ENCODE measurements at places on chromosomes 1 and 21. TPM values are rescaled to one million over a fixed set of nuclear protein-coding genes. Genes with fewer than 3 reads are reported as not detected.

FAM151A gene
- not detected for total RNA-seq

MAP1LC3C gene
- total RNA-seq, result 4.2 TPM

GBP7 gene
- total RNA-seq, result not detected

HNRNPU gene
- 348 TPM for total RNA-seq

C1orf94 gene
- not detected for total RNA-seq

PEF1 gene
- 282 TPM for total RNA-seq

OR2G6 gene
- total RNA-seq, result not detected

CFAP74 gene
- total RNA-seq, result not detected

FCRL4 gene
- total RNA-seq, result not detected

NTMT2 gene
- total RNA-seq, result not detected

KIF17 gene
- 11.5 TPM for total RNA-seq

ERMAP gene
- total RNA-seq, result 23.7 TPM

NBPF20 gene
- 1.9 TPM for total RNA-seq

SHCBP1L gene
- total RNA-seq, result not detected

DNA sequence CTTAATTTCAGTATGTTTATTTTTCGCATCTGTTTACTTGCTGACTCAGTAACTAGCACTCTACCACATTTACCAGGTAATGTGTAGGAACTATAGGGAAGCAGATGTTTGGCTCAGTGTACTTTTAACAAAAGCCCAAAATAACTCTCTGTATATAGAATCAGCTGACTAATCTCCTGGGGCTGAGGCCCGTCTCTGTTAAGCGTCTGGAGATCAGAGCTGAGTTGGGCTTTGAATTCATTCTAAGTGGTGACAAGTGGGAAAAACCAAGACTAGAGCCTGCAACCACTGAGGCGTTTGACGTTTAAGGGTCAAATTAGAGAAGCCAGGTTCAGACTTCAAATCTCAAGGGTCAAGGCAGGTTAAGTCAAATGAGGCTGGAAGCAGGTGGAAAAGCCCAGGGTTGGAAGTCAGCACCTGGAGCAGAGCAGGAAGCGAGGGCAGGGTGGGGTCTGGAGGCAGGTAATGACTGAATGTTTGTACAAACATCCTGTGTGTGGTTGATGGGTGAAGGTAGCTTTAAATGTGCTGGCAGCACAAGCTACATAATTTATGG, 56.8 kb upstream of the LYST start:
- peak; percentile 29 for DNase-seq

DNA sequence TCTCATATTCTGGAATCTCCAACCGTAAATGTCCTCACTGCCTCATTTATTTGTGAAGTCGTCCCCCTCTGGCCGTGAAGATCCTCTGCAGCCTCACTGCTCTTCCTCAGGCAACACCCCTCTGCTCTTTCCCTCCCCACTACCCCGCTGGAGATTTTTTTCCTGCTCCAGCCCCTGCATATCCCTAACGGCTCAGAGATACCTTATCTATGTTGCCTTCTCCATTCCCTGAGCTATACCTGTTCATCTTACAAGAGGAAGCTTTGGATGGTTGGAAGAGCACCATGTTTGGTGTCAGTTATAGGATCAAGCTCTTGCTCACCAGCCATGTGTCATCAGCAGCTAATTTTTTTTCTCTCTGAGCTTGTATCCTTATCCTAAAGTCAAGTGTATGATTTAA, 26.4 kb downstream of the LRRC8B start:
- DNase-seq, result no peak

DNA sequence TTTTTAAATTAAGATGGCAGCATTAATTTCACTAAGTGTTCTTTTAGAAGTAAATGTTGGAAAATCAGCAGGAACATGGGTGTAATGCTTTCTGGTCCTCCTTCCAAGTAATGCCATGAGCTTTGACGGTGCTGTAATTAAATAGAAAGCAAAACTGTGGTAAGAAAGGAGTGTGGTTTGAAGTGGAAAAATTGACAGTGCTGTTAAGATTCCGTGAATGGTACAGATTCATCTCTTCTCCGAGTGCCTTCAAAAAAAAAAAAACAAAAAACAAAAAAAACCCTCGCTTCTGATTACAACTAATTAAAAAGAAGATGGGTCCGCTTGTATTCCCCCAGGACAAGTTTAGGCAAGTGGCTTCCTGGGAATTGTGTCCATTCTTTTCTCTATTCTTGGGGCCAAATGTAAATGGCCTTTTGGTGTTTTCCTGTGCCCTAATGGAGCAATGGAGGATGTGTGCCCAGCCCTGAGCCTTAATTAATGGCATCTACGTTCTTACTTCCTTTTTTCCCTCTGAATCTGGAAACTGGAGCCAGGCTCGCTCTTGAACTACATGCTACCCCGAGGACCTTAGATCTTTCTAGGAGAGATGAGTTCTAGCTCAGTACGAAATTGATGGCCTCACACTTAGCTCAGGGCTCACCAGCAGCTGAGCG, 5.1 kb downstream of the LMO4 start:
- no peak for DNase-seq

GRCh38 chr1:98048244-98048643, 127.4 kb upstream of the DPYD start:
- peak; percentile 65 for DNase-seq

DNA sequence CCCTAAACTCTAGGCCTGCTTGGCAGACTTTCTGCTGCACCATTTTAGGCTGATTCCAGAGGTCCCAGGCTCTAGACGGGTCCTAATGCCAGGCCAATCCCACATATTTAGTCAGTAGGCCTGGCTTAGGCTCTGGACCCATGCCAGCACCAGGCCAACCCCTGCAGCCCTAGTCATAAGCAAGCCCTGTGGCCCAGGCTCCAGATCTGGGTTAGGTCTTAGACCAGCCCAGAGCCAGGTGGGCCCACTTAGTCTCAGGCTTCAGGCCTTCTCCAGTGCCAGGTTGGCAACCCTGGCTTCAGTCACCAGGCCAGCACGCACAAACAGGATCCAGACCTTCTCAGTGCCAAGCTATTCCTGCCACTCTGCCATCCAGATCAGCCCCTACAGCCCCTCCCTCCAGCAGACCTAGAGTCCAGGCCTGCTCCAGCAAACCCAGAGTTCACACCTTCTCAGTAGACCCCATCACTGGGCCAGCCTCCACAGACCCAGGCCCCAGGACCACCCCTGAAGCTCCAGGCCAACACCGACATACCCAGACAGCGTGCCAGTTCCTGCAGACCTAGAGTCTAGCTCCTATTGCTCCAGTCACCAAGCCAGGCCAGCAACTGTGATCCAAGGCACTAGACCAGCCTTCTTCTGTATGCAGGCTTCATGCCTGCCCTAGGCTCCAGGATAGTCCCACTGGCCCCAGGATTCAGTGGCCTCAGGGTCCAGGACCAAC, 467.6 kb downstream of the RWDD3 start:
- no peak for DNase-seq

- no peak for DNase-seq
Observed at GRCh38 chr1:216462066-216462775, 39.0 kb upstream of the USH2A start.

DNA sequence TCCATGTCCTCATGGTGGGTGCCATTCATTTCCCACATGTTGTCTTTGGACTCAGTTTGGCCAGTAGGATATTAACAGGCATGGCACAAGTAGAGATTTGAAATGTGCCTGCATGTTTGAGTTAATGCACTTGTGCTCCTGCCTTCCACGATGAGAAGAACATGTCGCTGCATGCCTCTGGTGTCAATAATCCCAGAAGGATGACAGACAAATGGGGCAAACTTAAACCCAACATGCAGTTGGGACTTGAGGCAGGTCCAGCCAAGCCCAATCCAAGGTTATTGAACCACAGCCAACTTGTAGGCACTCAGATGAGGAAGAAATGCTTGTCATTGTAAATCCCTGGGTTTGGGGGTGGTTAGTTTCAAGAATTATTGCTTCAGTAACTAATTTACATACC, 174.6 kb downstream of the TRIM33 start:
- no peak for DNase-seq

GRCh38 chr1:155125511-155125945, 2.1 kb upstream of the EFNA1 start:
- peak; percentile 27 for DNase-seq

- no peak for DNase-seq
Observed at GRCh38 chr1:96362623-96363022, 359.0 kb upstream of the PTBP2 start.

DNA sequence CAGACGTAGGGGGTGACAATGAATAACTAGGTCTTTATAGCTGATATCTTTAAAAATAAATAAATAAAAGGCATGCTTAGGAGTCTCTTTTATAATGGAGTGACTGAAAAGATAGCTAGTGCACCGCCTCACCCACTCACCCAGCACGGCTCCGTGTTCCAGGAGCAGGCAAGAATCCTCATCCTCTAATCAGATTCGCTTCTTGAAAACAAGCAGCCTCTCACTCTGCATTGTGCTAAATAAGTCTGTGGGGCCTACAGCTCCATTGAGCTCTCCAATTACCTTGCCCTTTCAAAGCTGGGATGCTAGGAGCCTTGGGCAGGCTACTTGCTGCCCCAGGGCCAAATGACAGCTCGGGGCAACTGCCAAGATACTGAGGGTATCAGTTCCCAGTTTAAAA, 91.5 kb downstream of the TIAM1 start:
- no peak for DNase-seq

DNA sequence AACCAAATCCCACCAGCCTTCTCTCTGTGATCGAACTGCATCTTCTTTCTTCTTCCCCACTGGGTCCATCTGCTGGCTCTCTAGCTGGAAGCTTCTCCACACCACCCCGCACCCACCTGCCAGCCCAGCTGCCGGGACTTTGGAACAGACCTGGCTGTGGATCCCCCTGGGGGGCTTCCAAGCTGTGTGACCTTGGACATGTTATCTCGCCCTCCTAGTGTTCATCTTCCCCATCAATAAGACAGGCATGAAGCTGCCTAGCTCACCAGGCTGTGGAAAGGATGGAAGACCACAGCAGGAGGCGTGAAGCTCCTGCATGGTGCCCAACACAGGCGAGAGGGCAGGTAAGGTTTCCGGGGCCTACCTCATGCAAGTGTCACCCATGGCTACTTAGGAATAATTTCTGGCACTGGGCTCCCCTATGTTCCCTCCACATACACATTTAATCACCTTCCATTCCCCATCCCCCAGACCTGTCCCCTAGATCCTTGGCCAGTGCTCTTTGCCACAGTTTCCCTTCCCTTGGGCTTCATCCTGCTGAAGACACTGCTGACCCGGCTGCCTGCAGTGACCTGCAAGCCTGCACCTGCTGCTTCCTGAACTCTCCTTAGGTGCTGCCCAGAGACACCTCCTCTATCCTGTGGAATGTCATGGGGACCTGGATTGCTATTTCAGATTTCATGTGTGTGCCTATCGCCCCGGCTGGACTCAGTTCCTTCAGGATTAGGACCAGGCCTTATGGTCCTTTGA, 13.2 kb upstream of the C2CD2 start:
- DNase-seq, result no peak

DNA sequence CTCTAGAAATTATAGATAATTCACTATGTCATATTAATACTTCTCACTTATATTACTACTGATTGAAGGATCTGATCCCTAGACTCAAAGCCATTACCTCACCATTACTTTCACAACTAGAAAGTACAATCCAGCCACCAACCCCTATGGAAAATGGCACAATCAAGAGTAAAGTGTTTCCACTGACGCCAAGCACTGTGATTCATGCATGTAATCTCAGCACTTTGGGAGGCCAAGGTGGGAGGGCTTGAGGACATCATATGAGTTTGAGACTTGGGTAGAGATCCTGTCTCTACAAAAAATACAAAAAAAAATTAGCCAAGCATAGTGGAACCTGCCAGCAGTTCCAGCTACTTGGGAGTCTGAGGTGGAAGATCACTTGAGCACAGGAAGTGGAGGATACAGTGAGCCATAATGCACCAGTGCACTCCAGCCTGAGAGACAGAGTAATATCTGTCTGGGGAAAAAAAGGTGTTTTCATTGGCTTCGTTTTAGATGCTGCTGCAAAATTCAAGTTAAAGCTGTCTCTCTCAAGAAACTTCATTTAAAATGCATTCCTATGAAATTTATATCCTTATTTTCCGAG, 126.5 kb downstream of the AKT3 start:
- no peak for DNase-seq

DNA sequence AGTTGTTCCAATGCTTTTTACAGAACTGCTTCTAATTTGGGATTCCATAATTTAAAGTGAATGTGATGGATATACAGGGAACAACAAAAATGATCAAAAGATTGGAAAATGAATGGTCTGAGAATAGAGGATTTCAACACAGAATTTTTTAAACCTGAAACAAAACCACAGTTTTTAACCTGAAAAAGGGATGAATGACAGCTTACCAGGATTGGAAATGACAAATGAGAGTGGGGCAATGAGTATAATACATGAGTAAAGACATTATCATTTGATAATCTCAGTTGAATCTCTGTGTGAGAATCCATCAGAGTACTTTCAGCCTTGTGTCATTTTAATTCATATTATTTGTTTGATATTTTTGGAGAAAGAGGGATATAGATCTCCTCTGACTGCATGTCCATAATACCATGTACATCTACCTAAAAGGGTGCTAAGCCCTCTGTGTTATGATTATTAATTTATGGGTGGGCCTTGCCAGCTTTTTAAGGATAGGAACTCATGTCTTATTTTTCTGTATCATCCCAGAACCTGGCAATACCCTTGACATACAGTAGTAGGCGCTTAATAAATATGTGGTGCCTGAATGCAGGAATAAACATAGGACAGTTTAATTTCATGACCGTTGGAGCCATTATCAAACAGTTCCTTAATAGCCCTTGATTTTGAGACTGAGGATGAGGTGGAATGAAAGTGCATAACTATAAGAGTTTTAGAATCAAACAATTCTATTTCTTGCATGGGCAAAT, 12.4 kb upstream of the ATP6V1G3 start:
- DNase-seq, result no peak

- no peak for DNase-seq
Observed at GRCh38 chr1:52640697-52641096, 7.7 kb downstream of the SHISAL2A start.

GRCh38 chr1:201904579-201904978, 15.9 kb downstream of the SHISA4 start:
- peak; percentile 79 for DNase-seq

DNA sequence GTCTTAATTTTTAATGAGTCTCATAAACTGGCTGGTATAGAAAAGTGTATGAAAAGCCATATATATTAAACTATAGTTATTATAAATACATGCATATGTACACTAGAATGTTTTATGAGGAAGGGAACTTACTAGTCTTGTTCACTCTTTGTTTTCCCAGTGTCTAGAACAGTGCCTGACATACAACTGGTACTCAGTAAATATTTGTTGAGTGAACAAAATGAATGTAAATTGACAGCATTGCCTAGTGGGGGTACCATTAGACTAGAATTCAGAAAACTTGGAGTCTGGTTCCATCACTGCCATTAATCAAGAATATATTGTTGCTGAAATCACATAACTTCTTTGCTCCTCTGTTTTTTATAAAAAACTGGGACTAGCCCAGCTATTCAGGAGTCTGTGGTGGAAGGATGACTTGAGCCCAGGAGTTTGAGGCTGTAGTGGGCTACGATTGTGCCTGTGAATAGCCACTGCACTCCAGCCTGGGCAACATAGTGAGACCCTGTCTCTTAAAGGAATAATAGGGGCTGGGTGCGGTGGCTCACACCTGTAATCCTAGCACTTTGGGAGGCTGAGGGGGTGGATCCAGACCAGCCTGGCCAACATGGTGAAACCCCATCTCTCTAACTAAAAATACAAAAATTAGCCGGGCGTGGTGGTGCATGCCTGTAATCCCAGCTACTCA, 51.1 kb downstream of the NFIA start:
- DNase-seq, result no peak

All from thyroid gland (tissue), 4 donors.